ENCODE measurements at places on chromosomes 1 and 21.

GRCh38 chr1:41277371-41277975, 35.4 kb upstream of the SCMH1 start:
- DNase-seq, result no peak

- DNase-seq, result no peak
Measured at GRCh38 chr1:211739671-211740411, 64.4 kb upstream of the NEK2 start.

DNA sequence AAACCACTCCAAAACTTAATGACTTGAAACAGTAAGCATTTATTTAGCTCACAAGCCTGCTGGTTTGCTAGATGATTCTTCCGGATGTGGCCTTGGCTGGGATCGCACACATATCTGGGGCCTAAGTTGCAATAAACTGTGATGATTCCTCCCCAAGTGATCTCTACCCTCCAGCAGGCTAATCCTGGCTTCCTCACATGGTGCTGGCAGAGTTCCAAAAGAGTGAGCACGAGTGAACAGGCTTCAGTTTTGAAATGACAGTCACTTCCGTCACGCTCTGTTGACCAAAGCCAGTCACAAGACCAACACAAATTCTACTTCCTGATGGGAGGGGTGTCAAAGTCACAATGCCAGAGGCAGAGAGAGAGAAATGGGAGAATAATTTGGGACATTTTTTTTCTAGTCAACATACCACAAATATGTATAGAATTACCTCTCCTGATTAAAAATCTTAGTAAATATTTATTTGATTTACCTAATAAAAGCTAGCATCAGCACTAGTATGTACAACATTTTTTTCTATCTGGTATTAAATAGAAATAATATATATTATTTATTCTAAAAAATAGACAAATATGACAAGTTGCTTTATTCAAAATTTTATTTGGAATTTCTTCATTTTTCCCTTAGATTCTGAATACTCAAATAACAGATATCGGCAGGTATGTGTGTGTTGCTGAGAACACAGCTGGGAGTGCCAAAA, 292.7 kb downstream of the TPR start:
- peak; percentile 89 for DNase-seq

- DNase-seq, result no peak
Measured at GRCh38 chr21:32245971-32246370, 32.9 kb downstream of the MIS18A start.

DNA sequence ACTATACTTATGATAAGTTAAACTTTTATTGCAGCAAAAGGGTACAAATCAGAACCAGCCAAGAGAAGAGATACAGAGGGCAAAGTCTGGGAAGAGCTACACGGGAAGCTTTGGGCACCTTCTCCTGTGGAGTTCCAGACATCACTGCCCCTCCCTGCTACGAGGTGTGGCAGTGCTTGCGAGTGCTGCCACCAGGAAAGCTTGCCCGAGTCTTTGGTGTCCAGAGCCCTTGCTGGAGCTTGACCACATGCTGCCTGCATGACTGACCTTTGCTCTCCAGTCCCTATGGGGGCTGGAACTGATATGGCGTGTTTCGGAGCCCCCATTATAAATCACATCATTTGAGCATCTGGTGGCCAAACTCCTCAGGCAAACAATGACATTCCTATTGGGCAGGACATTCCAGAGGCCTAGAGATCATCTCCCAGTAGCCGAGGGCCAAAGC, 23.4 kb downstream of the PLEKHO1 start:
- DNase-seq, result no peak

DNA sequence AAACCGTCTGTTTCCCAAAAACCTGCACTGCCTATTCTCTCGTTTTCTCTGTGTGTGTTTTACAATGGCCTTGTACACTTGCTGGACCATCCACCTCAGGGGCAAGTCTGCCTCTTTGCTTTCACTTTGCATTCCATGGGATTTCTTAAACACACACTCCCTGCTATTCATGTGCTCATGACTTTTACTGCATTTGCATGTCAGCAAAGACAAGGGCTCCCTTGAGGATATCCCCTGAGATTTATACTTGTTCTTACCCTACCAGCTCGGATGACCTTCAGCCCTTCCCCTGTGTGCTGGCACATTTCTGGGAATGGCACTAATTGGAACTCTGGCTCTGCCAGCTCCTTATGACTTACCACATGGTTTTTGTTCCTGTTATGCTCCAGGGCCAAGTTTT, 386.9 kb downstream of the AMY1C start:
- no peak for DNase-seq

DNA sequence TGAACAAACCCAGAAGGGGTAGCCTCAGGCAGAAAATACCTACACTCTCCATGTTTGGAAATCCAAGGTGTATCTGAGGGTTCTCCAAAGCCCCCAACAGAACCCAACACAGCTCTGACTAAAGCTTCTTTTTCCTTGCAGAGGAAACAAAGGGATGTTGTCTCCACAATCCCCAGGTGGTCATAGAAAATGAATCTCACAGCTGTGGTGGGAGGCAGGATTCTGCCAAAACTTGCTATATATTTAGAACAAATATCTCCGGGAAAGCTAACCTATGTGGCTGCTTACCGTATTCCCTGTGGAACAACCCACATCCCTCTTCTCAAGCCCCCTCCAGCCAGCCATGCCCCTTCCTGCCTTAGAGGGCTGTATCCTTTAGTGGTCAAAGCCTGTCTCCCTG, 406.1 kb downstream of the PRDM2 start:
- DNase-seq, result no peak

DNA sequence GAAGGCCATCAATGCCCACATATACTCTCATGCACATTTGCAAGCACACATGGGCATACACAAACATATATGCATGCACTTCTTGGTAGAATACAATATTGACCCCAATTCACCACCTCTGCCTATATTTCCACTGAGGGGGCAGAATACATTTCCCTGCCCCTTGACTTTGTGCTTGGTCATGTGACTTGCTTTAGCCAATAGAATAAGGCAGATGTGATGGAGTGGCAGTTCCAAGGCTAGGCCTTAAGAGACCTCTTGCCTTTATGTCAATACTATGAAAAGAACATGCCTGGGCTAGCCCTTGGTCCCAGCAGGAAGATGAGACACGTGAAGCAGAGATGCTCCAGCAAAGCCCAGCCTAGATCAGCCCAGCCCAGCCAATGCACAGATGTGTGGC, 66.0 kb upstream of the GRIK3 start:
- DNase-seq, result no peak

GRCh38 chr1:225042263-225042662, 112.8 kb downstream of the DNAH14 start:
- no peak for DNase-seq

DNA sequence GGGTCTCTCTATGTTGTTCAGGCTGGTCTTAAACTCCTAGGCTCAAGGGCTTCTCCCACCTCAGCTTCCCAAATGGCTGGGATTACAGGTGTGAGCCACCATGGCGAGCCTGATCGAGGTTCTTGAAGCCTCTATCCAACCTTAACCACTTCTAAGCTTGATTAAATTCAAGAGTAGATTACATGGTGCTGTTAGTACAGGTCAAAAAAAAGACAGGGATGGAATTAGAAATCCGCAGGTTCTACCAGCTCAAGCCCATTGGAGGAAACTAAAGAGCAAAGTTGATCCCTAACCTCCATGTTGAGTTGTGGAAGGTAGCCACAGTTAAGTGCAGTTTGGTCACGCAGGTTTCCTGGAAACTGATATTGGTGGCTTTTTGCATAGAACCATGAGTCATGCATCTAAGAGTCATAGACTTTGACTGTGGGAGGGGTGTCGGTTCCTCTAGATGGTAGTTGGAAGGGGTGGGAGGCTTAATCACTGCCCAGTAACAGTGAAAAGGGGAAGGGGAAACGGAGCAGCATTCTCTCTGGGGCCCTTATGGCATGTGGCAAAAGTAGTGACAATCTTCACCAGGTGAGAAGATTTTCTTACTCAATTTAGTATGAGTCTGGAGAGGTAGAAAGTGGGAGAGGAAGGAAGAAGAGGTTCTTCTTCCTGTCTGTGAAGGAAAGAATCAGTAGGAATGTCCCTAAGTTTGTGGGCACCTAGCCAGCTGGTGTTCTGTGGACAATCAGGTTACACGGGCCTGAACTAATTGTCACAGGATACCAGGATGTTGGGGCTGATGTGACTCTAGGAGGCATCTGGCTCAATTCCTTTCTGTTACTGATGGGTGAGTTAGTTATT, 7.0 kb downstream of the CD53 start:
- DNase-seq, result no peak

GRCh38 chr1:40185951-40186864, 25.0 kb downstream of the RLF start:
- peak; percentile 48 for DNase-seq

GRCh38 chr1:67830928-67831830, 2.1 kb downstream of the GNG12 start:
- no peak for DNase-seq

GRCh38 chr1:159869173-159869572, 6.7 kb upstream of the VSIG8 start:
- DNase-seq, result peak; percentile 91

GRCh38 chr1:1157033-1157365, 16.7 kb upstream of the TTLL10 start:
- DNase-seq, result no peak

GRCh38 chr1:218401998-218402785, 57.1 kb downstream of the TGFB2 start:
- DNase-seq, result no peak

DNA sequence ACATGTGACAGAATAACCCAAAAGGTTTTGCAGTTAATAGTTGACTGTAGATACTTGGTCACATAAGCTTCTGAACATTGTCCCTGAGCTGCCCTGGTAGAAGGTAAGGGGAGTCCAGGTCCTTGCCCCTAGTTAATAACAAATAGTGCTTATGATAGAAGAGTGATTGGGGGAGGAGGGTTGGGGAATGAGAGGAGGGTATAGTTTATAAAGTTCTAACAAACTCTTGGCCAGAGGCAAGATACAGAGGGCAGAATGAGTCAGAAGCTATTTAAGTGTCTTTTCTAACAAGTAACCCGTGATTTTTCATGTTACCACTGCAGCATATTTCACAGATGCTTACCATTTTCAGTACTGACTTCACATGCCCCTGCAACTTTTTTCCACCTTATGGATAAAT, 26.7 kb upstream of the MYOCOS start:
- DNase-seq, result no peak

DNA sequence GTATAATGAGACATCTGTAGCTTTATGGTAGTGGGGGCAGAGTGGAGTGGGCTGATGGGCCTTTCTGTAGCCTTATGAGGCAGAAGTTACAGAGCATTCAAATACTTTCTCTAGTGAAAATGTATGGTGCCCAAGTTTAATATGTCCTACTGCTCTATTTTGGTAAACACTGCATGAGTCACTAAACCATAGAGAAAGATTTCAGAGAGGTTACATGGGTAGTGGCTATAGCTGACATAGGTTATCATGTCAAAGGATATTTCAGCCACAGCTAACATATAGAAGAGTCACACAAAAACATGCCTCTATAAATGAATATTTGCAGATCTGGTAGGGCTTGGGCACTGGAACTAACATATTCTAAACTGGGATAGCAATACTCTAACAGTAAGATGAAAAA, 212.4 kb upstream of the USP25 start:
- DNase-seq, result no peak

DNA sequence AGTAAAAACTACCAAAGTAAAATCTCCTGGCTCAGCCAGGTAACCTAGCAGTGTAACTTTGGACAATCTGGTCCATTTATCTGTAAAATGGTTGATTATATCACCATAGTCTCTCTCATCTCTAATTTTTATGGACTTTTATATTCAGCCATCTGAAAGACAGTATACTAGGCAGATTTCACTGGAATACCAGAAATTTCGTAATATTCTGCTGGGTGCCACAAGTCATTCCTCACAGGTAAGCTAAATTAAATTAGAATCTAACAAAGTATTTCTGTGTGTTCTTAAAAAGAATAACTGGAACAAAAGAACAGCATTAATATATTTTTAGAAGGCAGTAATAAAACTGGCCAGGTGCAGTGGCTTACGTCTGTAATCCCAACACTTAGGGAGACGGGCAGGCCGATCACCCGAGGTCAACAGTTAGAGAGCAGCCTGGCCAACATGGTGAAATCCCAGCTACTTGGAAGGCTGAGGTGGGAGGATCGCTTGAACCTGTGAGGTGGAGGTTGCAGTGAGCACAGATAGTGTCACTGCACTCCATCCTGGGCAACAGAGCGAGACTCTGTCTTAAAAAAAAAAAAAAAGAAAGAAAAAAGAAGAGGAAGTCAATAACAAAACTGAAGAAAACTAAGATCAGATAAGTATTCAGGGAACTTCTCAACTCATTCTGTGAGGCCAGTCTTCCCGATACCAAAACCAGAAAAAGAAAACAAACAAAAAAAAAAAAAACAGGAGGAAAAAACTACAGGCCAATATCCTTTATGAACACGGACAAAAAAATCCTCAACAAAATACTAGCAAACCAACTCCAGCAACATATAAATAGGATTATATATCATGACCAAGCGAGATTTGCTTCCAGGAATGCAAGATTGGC, 35.9 kb downstream of the PIK3R3 start:
- no peak for DNase-seq

DNA sequence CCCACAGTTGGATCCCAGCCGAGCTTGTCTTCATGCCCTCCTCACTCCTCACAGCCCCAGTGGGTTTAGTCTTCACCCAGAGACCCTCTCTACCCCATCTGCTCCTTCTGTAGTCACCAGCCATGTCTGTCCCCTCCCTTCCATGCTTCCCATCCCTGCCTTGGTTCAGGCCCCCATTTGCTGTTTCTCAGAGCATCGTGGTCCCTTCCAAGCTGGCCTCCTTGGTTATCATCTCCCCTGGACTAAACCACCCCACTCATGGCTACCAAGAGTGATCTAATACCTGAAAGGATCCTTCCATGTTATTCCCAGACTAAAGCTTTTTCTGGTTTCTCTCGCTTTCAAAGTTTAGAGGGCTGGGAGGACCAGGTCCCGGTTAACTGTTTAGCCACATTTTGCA, 8.3 kb downstream of the CNIH3 start:
- no peak for DNase-seq

GRCh38 chr1:153842006-153842471, 66.8 kb downstream of the SLC27A3 start:
- DNase-seq, result peak; percentile 5

GRCh38 chr21:36125512-36126207, 9.2 kb upstream of the CBR3 start:
- DNase-seq, result no peak

DNA sequence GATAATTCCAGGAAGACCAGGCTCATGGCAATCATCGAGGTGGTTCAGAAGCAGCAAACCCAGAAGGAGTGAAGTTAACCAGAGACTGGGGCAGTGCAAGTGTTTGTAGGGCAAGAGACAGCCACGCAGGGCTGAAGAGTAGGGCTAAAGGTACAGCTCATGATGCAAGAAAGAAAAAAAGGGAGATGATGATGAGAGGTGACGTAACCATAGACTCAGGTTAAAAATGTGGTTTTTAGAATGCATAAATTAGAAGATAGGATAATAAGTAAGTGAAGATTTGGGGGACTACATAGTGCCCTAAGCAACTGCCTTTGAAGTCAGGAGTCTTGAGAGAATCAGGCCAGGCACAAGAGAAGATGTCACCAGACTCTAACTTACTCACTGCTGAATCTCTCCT, 333 bp downstream of the LCE7A start:
- DNase-seq, result no peak

DNA sequence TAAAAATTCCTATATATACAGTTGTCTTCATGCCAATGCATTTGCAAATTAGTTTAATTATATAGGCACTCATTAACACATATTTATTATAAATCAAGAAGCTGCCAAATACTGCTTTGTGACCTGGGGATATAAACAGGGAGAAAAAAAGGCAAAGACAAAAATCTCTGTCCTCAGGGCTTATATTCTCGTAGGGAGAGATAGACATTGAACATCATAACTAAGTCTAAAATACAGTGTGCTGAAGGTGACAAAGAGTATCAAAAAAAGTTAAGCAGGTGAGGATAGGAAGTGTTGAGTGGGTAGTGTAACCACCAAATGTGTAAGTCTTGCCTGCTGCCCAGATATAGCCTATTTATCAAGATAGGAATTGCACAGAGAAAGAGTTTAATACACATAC, 40.7 kb upstream of the LYPLAL1 start:
- DNase-seq, result no peak

Data from foreskin keratinocyte (primary cell).